Suppressor macrophage (primary cell): ENCODE measurements at places on chromosomes 1 and 21.

DNA sequence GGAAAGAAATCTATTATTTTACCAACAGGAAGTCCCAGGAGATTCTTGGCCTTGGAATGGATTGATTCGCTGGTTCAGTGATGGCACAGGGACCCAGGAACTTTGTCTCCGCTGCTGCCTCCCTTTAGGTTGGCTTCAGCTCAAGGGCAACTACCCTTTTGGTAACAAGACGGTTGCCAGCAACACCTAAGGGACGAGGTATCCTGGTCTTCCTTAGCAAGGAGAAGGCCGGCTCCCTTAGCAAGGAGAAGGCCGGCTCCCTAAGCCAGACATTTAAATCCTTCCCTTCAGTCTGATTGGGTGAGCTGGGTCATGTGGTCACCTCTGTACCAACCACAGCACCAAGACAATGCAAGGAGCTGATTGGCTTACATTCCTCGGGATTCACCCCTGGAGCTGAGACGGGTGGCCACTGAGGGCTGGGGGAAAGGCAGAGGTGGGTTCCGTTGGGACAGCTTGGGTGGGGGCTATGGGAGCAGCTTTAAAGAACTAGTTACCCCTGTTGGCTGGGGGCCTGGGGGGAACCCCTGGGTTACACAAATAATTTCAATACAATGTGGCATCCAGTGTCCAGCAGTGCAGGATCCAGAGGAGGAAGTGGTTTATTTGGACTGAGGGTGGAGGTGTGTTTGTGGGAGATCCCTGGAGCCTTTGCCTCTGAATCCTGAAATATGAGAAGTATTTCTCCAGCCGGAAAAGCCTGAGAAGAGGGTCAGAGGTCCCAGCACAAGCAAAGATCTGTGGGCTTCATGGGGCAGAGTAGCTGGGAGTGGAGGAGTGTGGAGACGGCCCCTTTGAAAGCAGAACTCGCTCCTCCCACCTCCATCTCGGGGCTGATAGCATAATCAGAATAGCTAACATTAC is 20.7 kb upstream of the CLIC4 start:
- DNase-seq = peak; percentile 17

DNA sequence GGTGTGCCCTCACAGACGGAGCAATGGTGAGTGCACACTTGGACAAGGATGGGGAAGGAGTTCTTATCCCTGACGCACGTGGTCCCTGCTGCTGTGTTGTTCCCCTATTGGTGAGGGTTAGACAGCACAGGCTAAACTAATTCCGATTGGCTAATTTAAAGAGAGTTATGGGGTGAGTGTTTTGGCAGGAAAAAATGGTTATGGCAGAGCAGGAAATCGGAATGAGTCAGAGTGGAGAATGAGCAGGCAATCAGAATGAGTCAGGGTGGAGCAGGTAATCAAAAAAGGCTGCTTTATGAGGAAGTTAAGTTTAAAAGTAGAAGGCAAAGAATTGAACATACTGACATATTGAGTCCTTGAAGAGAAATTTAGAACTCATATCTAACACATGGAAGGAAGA is 100.5 kb downstream of the NGF start:
- DNase-seq = no peak

DNA sequence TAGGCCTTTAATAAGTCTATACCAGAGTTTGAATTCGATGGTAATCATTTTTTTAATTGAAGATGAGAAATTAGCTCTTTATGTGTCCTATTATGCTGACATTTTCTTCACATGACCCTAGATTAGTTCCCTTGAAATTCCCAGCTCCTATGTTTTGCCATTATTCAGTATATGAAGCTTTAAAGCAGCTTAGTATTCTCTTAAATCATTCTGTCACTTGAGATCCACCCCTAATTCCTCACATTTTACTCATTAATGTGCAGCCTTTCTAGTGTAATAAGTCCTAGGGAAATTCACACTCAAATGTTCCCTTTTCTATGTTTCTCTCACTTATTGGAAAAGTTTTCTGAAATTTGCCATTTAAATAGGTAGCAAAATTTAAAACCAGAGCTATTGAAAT is 704.5 kb upstream of the B3GALT2 start:
- DNase-seq = no peak

GRCh38 chr1:45557422-45557944 is 6.9 kb downstream of the AKR1A1 start:
- DNase-seq = no peak

GRCh38 chr1:210681158-210681557 is 352.5 kb downstream of the HHAT start:
- DNase-seq = peak; percentile 61

GRCh38 chr1:112614460-112615065 is 4.4 kb downstream of the ST7L start:
- peak; percentile 41 for DNase-seq

DNA sequence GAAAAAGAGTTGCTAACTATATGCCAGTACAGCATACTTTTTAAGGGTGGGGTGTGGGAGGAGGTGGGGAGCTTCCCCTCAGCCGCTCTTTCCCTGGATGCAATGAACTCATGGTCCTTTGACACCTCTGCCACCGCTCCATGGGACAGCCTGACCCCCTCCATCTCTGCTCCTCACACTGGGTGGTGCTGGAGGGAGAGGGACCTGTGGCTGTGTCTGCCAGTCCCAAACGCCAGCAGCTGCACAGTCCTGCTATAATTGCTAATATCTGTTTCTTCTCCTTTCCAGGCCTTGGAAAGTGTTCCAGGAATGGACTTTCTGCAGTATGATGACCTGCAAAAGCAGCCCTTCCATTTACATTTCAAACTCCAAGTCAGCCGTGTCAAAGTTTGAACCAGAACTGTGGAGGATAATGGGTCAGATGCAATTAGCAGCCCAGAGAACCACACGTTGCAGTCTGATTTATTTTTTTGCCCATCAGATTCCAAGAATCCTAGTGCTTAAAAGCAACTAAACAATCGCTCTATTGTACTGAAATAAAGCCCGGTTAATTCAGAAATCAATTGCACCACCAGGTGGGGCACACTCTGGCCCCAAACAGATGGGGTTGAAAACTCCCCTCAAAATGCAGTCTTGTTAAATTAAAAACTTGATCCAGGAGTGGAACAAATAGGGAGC is 160.7 kb upstream of the LMO4 start:
- no peak for DNase-seq

GRCh38 chr1:36080801-36081200 is 3.1 kb upstream of the TEKT2 start:
- no peak for DNase-seq

- DNase-seq = no peak
Measured at GRCh38 chr1:168428063-168428731, 115.6 kb downstream of the XCL2 start.

DNA sequence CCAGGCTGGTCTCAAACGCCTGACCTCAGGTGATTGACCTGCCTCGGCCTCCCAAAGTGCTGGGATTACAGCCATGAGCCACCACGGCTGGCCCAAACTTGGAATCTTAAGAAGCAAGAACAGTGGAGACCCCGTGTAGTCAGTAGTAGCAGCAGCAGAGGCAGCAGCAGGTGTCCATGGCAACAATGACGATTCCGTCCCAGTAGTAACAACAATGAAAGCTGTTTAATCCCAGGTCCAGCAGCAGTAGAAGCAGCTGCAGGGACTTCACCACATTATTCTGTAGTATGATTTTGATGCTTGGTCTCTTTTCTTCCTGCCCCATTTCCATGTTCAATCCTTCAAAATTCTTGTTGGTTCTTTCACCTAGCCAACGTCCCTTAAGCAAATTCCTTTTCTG is 69.6 kb upstream of the KCTD3 start:
- no peak for DNase-seq
